BE2C (cell line): ENCODE measurements at places on chromosomes 2 and 18.
A peak's percentile ranks its signal among the peaks of the same experiment; 100 is the strongest.

DNA sequence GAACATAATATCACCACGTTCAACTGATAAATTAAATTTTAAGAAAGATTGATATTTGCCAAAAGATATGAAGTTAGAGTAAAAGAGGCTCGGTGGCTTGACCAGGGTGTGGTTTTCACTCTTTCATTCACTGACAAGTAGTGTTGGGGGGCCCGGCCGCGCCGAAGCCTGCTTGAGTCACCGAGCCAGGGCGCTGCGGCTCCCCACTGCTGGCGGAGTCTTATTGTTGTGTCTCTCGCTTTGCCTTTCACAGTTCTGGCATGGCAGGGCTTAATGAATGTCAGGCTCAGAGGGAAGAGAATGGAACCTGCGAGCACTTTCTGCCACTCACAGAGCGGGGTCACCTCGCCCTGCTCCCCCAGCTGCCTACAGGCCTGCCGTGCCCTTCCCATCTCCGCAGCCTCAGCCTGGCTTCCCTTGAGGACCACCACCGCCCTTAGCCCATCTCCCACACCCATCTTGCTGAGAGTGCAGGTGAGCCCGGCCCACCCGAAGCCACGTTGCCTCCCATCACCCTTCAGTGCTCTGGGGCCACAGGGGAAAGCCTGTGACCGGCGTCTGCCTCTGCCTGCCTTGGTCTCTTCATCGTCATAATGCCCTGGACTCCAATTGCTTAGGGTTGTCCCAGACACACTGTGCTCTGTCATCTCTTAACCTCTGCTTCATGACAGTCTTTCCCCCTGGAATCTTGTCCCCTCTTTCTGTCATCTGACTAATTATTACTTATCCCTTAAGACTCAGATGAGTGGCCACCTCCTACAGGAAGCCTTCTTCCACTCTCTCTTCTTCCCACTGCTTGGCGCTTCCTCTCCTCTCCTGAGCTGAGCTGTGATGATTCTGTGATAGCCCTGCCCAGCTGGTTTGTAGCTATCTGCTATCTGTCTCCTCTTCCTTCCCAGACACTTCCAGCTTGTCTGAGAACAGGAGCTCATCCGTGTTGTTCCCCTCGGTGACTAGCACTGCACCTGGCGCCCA lies 142.5 kb downstream of the FAM210A start:
- no peak for DNase-seq

DNA sequence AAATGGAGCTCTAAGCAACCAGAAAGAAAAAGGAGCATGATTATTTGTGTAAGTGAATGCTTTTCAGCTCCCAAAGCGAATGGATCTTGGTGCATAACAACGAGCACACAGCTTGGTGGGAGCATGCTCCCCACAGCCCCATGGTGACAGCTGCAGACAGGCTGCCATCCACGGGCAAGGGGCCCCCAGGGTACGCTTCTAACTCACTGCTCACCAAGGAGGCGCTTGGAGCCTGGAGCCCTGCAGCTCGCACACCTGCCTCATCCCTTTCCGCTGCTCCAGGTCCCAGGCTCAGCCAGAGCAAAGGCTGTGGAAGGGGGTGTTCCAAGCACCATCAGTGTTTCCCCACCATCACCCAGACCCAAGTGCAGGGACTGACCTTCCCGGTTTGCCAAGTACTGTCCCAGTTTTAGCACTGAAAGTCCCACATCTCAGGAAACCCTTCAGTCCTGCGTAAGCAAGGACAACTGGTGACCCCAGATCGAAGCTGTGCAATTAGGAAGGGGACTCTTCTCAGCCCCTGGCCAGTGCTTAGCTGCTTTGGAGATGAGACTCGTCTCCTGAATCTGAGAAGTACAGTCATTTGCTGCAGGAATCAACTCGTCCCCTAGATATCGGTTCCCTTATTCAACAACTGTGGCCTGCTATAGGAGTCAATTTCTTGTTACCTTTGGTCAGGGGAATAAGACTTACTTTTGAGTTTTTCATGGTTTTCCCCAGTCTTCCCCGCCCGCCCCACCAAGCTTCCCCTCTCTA lies 50.0 kb upstream of the ATG16L1 start:
- DNase-seq, result no peak

DNA sequence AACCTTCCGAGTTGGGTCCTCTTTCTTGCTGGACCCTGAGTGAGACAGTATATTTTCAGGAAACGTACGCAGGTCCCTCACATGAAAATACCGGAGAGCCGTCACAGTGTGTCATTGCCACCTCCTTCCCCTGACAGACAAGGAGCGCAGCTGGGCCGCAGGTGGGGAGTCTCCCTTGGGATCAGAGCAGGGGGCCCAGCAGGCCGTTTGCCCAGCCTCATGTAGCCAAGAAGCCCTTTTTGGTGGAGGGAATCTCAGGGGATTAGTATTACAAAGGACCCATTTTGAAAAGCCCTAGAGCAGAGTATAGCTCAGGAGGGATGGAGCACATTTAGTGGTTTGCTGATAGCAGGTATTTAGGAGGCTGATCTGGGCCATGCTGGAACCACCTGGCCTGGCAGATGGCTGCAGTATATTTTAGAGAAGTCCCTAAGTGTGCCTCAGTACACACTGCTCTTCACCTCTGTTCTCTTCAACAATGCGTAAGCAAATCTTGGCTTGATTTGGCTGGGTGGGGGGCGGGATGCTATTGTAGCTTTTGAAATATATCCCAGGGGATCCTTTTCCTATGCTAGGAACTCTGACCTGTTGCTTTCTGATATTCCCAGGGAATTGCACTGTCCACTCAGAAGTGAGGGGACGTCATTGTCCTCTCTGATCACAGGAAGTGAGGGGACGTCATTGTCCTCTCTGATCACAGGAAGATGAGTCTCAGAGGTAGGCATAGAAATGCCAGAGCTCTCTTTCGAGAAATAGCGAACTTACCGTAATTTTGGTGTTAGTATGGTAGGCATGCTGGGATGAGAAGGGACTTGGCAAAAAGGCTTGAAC lies 171.9 kb downstream of the HRH4 start:
- DNase-seq, result no peak

- DNase-seq, result no peak
Observed at GRCh38 chr18:57649556-57650500, 28.2 kb upstream of the NARS1 start.

DNA sequence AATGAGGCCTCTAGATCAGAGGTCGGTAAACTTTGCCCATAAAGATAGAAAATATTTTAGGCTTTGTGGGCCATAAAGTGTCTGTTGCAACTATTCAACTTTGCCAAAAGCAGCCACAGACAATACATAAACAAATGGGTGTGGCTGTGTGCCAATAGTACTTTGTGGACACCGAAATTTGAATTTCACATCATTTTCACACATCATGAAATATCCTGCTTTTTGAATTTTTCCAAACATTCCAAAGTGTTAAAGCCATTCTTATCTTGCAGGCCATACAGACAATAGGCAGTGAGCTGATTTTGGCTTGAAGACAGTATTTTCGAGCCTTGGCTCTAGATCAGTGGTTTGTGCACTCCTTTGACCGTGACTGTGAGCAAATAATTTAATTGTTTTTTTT lies 51.1 kb upstream of the EPC2 start:
- DNase-seq, result no peak

DNA sequence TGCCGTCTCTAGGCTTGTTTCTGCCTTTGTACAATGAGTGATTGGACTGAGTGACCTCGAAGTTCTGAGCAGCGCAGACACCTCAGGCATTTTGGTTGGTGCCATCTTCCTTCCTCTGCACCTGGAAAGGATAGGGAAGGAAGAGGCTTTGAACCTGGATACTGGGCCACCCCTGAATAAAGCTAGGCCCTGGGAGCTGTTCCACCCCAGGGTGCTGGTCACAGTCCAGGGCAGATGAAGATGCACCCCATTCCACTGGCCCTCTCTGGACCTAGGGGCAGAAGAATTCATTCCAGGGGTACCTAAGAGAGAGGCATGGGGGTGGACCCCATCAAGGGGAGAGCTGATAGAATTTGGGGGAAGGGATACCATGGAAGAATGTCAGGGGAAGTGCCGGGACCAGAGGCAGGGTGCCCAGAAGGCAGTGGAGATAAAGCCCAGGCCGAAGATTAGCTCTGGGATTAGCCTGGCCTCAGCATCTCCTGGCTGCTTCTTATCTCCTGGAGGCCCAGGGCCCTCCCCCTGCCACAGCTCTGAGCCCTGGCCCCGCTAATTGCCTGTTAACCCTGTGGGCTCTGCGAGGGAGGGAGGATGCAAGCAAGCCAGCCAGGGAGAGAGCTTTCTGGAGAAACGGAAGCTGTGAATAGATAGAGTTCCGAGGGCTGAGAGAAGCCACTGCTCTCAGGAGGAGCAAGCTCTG lies 11.4 kb downstream of the ASIC4 start:
- peak; percentile 91 for DNase-seq

- peak; percentile 79 for DNase-seq
Observed at GRCh38 chr2:10097352-10098148, 17.3 kb upstream of the CYS1 start.

GRCh38 chr2:155830817-155831579 lies 501.5 kb downstream of the NR4A2 start:
- no peak for DNase-seq

DNA sequence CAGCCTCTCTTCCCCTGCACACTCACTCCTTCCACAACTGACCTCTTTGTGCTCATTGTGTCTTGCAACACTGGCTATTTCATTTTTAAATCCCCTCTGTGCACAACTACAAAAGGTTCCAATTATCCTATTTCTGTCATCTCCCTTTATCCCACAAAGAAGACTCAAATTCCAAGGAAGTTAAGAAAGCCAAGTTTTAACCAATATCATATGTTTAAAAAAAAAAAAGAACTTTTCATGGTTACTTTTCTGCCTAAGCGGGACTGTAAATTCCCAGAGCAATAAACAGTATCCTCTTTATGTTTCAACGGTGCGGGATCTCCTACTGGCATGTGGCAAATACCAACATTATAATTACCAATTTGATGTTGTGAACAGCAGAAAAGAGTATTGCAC lies 83.8 kb downstream of the DOCK10 start:
- no peak for DNase-seq

- DNase-seq, result no peak
Observed at GRCh38 chr2:192288295-192288694, 93.6 kb upstream of the TMEFF2 start.

DNA sequence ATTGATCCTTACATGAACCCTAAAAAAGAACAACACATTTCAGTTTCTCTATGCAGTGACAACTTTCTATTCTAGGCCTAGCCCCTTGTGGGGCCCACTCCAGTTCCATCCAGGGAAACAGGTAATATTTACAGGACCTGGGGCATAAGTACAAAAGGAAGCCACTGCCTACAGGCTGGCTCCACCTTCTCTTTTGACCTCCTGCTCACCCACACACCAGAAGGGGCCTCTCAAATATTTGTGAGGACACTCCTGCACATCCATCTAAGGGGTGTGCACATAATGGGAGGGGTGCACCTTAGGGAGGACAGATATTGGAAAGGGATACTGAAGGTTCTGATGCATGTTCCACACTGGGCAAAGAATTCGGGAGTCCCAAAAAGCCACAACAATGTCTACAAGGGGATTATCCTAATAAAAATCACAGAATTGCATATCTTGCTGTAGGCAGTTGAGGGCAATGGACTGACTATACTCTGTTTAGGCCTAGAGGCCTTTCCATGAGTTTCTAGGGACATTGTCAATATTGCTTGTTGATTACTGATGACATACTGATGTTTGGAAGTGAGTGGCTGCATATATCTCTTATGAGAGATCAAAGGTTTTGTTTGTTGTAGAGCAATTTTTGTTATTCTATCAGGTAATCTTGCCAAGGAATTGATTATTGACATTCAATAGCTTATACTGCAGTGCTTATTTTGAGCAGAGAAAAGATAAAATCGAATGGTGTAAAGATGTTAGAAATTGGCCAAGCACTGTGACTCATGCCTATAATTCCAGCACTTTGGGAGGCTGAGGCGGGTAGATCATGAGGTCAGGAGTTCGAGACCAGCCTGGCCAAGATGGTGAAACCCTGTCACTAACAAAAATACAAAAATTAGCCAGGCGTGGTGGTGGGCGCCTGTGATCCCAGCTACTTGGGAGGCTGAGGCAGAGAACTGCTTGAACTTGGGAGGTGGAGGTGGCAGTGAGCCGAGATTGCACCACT lies 23.8 kb upstream of the HNRNPA3 start:
- DNase-seq, result no peak

DNA sequence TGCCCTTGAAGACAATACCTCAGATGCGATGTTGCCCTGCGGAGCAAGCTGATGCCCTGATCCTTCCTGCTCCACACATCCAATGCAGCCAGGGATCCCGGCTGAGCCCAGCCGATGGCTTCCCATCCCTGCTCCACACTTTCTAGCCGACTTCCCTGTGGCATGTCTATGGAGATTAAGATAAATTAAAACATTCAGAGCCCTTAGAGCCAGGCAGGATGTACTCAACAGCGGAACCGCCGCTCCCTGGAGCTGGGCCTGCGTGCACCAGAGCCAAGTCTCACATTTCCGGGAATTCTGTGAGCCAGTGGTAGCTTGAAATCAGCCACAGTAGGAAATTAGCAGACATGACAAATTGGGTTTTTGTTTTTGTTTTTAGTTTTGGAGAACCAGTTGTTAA lies 620.6 kb downstream of the GALR1 start:
- DNase-seq, result no peak

DNA sequence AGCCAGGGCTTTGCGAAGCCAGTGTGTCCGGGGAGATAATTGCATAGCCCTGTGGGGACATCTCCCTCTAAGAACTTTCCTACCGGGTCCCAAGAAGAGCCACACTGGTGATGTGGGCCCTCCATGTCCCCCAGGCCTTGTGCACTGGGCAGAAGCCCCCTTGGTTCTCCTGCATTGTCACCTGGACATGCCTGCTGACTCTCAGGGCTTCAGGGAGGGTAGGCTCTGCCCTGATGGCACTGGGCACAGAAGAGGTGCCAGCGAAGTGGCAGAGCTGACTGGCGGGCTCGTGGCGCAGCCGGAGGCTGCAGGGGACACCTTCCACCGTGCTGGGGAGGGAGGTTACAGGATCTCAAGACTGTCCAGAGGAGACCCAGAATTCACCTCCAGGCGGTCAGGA lies 28.3 kb downstream of the GLI2 start:
- DNase-seq, result no peak

- DNase-seq, result no peak
Observed at GRCh38 chr18:24111936-24112335, 26.9 kb upstream of the CABYR start.
